Left lung (tissue), 14 donors: ENCODE measurements at places on chromosomes 2 and 18. TPM values are rescaled to one million over a fixed set of nuclear protein-coding genes. Genes with fewer than 3 reads are reported as not detected.

GRCh38 chr2:10993001-10993481, 81.3 kb downstream of the KCNF1 start:
- no peak for DNase-seq

DNA sequence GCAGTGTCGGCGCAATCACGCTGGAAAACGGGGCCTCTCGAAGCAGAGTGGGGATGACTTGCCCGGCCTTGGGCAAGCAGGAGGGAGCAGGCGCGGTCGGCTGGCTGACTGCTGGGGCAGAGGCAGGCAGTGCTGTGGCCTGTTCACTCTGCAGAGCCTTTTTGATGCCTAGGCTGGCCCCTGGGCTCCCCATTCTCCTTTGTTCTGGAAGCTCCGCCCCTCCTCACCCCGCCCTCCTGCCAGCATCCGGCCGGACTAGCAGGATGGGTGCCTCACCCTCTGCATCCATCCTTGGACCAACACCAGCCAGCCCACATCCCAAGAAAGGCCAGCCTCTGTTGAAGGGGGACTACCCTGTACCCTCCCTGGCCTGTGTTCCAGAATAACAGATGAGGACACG, at the start of gene ASPRV1:
Gene ASPRV1, minus strand, starts transcription at position 136 of the 400 bp plus-strand sequence. CDS start 195 bp downstream, outside the sequence.
- no peak for DNase-seq

DNA sequence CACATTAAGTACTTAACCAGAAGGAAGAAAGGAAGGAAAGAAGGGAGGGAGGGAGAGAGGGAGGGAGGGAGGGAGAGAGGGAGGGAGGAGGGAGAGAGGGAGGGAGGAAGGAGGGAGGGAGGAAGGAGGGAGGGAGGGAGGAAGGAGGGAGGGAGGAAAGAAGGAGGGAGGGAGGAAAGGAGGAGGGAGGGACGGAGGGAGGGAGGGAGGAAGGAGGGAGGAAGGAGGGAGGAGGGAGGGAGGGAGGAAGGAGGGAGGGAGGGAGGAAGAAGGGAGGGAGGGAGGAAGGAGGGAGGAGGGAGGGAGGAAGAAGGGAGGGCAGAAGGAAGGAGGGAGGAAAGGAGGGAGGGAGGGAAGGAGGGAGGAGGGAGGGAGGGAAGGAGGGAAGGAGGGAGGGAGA, 363.3 kb downstream of the MBD2 start:
- no peak for DNase-seq

- no peak for DNase-seq
Observed at GRCh38 chr2:236639461-236640235, 70.0 kb downstream of the ACKR3 start.

GRCh38 chr2:61905372-61906185, at the start of gene COMMD1:
TSS of gene COMMD1 (plus strand) at chr2:61905674. CDS start at chr2:61905679, 5 bp downstream.
- peak; percentile 72 for DNase-seq

DNA sequence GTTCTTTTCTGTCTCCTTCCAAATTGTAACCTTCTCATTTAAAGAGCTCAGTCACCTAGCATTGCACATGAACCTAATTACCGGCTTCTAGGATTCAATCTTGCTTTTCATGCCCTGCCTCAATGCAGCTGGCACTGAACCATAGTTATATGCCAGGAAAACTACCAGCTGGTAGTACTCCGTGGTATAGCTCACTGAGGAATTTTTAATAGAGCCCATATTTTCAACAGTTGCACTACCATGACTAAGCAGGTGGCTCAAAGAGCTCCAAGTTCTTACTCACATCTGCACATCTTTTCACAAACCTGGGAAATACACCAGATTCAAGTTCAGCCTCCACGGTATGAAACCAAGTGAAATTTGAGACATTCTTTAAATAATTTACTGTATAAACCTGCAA, 363.5 kb downstream of the GRB14 start:
- no peak for DNase-seq

DNA sequence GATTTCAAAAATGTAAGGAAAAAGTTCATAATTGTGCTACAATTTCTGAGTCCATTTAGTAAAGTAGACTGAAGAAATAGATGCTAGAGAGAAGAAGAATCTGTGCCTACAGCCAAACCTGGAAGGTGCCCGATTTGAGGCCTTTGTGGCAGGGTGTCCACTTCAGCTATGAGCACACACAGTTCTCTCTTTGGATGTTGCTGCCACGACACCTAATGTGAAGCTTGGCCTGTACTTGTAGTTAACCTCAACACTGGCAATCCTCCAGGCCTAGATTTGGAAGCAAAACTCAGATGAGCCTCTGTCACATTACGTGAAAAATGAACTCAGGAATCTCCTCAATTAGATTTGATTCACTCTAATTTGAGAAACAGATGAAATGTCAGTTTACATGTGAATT, 90.1 kb upstream of the LRP1B start:
- no peak for DNase-seq

DNA sequence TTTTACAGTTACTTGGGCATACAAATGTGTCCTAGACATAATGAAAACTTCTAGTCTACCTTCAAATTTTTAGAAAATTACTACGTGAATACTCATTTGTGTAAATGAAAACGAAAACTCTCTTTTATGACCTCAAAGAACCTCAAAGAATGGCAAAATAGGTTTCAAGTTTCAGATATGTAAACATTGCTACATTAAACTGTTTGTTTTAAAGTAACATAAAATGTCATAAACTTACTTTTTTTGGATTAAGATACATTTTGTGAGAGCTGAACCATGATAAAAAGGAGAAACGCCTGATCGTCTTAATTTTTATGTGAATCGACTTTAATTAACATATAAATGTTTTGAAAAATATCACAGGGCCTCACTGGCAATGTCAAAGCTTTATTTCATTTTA, 91.4 kb downstream of the PPP1R1C start:
- DNase-seq: no peak

GRCh38 chr2:23399674-23400261, 14.8 kb downstream of the KLHL29 start:
- no peak for DNase-seq

The SCTR gene
- 10.1 TPM for total RNA-seq
